ENCODE measurements at places on chromosomes 1 and 21.

GRCh38 chr1:106224426-106224825 lies 832.0 kb upstream of the PRMT6 start:
- DNase-seq, result no peak

DNA sequence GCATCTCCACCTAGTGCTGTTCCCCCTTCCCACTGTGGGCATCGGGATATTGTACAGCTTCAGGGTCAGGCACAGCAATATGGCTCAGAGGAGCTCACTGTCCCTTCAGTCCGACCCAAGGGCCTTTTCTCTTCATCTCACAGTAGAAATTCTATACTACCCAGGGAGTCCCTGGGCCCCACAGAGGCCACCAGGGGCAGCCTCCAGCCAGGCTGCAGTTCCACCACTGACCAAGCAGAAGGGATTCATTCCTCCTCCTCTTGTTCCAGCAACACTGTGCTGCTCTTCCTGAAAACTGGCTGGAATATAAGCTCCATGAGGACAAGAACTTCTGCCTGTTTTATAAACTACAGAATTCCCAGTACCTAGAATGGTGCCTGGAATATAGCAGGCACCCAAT lies 70.5 kb downstream of the CD34 start:
- DNase-seq, result no peak

GRCh38 chr1:99675994-99676393 lies 30.1 kb downstream of the PALMD start:
- no peak for DNase-seq

GRCh38 chr1:150221552-150221951 lies 14.4 kb downstream of the ANP32E start:
- DNase-seq, result no peak

DNA sequence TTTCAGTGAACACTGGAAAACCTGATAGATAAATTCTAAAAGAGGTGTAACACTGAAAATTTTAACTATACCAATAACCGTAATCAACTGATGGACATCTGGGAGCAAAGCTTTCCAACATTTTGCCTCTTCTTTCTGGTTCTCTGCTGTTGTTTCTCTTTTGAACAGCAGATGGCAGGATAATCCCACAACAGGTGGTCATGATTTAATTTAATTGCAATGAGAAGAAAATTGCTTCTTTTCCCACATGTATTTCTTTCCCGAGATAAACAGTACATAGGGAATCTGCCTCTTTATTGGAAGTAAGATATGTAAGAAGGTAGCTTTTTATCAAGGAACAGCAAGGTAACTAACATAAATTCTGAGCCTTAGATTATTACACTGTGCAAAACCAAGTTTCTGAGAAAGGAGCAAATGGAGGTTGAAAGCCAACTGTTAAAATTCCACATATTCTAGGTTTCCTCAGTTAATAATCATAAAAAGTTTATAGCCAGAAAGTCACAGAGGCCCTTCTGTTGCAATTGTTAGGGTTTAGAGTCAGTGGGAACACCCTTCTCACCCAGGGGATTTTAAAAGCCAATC lies 72.9 kb downstream of the RPS6KA1 start:
- DNase-seq, result peak; percentile 34

DNA sequence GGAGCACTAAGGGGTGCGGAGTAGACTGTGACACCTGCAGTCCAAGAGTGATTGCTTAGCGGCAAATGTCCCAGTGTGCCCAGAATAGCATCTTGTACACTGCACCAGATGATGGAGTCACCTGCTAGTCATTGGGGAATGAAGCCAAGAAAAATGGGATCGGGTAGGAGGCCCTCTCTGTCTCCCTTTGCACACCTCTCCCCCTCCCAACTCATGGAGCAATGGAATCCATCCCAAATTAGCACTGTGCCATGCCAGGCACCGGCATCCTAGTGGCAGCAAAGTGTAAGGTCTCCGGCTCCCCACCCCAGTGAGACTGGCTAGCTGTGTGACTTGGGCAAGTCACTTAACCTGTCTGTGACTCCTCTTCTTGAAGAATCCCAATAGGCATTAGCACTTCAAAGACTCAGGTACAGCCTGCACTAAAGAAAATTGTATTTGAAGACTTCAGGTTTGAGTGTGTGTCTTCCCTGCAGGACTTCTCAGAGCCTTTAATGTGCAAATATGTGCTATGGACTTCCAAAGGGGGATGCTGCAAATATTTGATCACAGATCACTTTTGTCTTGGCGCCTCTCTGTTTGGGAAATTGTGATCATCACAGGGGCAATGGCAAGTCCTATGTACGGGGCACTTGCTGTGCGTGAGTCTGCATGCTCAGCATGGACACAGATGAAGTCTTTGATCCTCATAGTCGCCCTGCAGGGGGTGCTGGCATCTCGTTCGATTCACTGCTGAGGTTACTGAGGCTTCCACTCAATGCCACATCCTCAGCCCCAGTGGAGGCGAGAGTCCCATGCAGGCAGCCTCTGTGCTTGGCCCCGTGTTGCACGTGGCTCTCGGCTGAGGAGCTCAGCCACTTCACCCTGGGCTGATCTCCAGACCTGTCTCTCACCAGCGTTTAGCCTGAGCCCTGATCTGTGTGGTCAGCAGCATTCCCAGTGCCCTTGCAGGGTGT lies 272.9 kb upstream of the C1orf174 start:
- no peak for DNase-seq

- no peak for DNase-seq
Measured at GRCh38 chr1:201731592-201731991, 97.4 kb upstream of the IPO9 start.

- peak; percentile 32 for DNase-seq
Measured at GRCh38 chr21:32940079-32941014, 85.4 kb upstream of the OLIG2 start.

DNA sequence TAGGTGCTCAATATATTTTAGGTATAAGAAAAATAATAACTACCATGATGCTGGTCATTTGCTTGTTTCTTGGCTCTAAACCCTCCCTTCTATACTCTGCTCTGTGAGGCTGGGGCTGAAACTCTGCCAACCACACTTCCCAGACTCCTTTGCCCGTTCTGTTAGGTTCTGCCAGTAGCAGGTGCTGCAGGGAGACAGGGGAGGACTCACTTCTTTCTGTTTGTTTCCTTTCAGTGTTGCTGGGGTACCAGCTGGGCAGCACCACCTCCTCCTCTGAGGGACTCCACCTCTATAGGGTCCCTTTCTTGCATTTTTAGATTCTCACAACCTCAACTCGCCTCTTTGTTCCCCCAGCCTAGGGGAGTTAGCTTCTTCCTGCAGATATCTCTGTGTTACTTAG lies 17.0 kb upstream of the SH2D2A start:
- DNase-seq, result no peak

DNA sequence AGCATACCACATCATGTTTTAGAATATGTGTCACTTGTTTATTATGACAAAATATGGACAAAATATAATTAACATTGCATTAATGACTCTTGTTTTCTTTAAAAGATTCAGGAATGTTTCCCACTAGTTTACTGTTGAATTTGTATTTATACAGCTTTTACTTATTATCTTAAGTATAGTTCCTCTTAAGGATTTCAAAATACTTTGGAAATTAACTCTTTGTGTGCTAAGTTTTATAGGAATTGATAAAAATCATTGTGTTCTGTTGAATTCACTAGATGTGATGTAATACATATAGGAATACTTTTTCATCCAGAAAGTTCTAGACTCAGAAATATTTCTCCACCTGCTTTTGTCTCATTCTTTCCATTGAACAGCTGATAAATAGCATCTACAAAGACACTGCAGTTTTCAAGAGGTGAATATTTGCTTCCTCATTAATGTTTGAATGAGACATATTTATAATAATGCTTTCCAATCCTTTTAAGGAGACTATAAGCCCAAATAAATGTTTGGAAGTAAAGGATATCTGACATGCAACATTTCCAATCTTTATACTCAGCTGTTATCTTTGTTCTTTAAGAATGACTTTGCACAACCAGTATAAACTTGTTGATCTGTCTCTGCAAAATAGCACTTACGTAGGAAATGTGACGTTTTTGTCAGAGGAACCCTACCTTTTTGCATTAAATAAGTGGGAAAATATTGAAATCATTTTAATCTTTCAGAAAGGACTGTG lies 38.4 kb upstream of the SAMSN1 start:
- no peak for DNase-seq

DNA sequence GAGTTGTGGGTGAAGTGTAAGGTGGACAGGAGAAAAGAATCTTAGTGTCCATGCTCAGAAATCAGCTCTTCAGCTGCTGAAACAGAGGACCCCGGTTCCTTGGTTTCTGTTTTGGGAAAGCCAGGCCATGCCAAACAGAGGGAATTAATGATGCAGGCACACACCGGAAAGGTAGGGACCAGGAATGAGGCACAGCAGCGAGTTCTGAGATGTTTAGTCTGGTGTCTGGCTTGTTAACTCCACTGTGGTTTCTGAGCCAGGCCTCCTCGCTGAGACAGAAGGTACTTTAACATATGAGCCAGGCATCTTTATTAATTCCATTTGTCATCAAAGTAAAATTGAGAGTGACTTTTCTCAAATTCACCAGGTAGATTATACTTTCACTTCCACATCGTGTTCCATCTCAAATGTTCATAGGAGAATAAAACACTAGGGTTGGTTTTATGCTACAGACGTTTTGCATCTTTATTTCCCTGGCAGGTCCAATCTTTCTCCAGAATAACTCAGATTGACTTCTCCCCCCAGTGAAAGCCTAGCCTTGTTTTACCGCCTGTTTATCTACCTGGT lies 23.5 kb downstream of the LRRC8D start:
- DNase-seq, result peak; percentile 44

- DNase-seq, result no peak
Measured at GRCh38 chr1:41385398-41386195, 24.4 kb downstream of the FOXO6 start.

GRCh38 chr1:234871039-234871709 lies 257.5 kb downstream of the TOMM20 start:
- no peak for DNase-seq

GRCh38 chr1:156502894-156503697 lies 2.5 kb upstream of the MEF2D start:
- DNase-seq, result no peak

DNA sequence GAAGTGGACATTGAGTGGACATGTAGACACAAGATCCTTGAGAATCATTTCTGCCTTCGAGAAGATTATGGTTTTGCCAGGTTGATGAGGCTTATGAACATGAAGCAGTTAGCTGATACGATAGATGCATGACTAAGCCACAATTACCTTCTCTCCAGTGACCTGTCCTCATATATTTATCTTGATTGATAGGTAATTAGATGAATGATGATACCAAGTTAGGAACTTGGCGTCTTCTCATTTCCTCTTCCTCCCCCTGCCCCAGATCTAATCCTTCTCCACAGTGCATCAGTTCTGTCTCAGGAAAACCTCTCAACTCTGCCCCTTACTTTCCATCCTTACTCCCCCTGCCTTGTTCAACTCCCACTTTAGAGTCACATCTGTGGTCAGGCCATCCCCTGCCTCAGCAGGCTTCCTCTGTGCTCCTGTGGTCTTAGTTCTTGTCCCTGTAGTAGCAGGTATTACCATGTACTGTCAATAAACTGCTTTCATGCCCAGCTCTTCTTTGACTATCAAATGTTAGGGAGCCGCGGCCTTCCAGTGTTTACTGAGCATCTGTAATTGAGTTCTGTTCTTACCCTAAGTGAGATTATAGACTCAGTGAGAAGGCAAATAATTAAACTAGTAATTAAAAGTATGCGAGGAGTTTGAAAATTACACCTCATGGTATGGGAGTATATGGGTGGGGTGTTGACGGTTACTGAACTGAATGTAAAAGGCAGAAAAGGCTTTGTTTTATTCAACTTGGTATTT lies 5.1 kb downstream of the ST6GALNAC3 start:
- no peak for DNase-seq

DNA sequence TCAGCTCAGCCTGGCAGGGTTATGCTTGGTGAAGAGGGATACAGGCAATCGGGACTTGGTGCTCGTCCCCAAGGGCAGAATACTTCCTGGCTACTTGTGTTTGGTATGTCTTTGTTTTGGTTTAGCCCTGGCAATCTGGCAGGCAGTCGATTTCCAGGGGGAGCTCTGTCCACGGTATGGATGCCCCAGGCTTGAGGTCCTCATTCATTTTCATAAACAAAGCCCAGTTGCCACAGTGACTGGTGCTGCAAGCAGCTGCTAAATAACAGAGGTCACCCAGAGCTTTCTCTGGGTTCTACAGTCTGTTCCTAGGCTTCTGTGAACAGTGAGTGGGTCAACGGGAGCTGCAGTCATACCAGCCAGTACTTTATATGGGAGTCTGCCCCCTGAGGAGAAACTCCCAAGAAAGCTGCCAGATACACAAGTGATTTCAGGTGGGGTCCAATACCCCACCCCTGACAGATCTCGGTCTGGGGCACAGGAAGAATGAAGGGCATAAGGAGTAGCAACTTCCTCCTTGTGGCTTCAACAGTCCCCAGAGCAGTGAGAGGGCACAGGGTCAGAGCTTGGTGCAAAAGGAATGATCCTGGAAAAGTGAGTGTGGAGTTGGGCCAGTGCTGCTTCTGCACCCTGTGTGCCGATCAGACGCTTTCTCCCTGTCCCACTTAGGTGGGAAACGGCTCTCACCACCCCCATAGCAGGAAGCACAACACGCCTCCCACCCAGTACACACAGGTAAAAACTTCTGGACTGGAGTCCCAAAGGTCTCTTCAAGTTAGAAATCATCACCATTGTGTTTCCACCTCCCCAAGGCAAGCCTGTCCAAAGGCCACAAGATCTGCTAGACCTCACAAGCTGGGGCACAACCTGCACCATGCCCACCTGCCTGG lies 55.5 kb downstream of the TGFBR3 start:
- no peak for DNase-seq
